Fibroblast of skin of right quadriceps (primary cell): ENCODE measurements at places on chromosomes 3 and 15.

GRCh38 chr3:140617135-140617534, 60.7 kb upstream of the TRIM42 start:
- DNase-seq = no peak

GRCh38 chr3:64176461-64176996, 48.7 kb downstream of the PRICKLE2 start:
- peak; percentile 42 for DNase-seq

- no peak for DNase-seq
These were observed 53.1 kb downstream of the BOC start for GRCh38 chr3:113264283-113265131.

- DNase-seq = no peak
These were observed 16.1 kb downstream of the TNIK start for GRCh38 chr3:171444001-171444690.

- no peak for DNase-seq
These were observed 951.6 kb downstream of the DIPK2A start for GRCh38 chr3:144923046-144923775.

GRCh38 chr3:146536681-146537080, 7.7 kb downstream of the PLSCR1 start:
- peak; percentile 25 for DNase-seq

DNA sequence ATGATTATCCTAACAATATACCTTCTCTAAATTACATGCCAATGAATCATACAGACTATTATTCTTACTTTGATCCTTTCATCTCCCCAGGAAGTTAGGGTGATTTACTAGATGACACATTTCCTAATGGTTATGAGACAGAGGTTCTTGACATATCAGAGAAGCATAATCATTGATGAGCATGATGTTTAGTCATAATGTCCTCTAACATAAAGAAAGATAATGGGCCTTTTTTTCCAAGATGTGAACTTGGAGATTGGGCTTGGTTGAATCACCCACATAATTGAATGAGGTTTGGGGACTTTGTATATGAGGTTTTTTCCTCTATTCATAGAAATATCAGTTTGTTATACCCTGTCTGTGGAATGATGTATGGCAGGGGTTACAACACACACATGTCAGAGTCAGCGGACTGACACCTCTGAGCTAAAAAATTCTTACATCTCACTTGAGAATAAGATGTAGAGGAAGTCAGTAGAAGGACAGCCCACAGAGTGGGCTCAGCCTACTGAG, 69.7 kb upstream of the DCBLD2 start:
- peak; percentile 96 for DNase-seq

DNA sequence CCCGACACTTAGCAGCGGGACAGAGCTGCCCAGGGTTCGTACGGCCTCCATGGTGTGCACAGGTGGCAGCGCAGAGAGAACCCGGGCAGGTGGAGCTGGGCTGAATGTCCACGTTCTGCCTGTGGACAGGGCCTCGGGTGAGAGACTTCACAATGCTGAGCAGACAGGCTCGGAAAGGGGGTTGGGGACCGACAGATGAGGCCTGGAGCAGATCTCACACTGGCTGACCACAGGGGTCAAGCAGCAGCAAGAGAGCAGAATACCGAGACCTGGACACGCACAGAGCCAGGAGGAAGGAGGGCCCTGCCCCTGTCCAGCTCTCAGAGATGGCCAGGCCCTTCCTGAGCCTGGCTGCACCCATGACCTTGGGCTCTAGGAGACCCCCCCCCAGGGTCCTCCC, 83.0 kb downstream of the VGLL4 start:
- DNase-seq = no peak

DNA sequence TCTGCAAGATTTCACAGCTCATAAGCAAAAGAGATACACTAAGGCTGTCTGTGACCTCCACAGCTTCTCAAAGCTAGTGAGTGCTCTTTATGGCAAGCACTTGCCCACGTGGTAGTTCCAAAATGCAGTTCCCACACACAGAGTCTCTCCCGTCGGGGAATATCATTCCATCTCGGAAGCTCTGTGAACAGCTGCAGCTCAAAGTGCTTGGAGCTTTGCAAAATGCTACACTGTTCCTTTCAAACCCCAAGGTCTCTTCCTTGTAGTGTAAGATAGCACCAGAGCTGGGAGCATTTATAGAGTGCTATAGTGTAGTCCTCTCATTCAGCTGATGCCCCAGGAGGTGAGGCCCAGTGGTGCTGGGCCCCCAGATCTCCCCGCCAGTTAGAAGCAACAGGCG, 36.1 kb downstream of the ST6GAL1 start:
- no peak for DNase-seq

GRCh38 chr3:152322756-152323155, 54.0 kb downstream of the MBNL1 start:
- no peak for DNase-seq

GRCh38 chr3:107979538-107979937, 111.3 kb downstream of the CD47 start:
- DNase-seq = no peak

DNA sequence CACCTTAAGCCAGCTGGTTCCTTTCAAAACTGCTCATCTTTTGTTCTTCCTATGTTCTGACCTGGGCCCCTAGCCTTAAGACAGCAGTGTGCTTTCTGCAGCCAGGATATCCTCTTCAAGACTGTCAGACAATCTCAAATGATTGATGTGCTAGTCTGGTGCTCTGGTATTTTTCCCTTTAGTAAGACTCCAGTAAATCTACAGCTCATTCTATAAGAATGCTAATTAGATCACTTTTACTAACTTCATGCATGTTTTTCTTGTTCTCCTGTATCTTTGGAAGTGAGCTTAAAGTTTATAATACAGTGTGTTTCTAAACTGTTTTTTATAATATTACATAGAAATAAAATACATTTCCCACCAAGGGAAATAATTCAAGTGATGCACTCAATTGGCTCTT, 220.9 kb upstream of the NANOGP8 start:
- peak; percentile 92 for DNase-seq

DNA sequence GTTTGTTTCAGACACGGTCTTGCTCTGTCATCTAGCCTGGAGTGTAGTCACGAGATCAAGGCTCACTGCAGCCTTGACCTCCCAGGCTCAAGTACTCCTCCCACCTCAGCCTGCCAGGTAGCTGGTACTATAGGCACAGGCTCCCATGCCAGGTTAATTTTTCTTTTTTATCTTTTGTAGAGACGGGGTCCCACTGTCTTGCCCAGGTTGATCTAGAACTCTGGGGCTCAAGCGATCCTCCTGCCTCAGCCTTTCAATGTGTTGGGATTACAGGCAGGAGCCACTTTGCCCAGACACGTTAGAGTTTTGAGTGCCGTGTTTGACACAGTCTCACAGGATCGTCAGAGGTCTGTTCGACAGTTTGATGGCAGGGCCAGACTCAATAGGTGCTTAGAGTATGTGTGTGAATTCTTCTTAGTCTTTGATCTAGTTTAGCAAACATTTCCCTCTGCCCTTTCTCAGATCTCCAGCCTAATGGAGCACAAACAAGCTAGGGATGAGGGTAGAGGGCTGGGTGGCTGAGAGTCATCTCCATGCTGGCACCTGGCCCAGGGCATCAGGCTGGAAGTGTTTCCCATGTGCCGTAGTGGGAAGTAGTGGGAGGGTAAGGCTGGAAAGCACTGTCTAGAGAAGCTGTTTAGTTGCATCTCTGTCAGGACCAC, 66.1 kb upstream of the DLG1 start:
- DNase-seq = no peak

- no peak for DNase-seq
These were observed 157.2 kb downstream of the TIGIT start for GRCh38 chr3:114451051-114451451.

DNA sequence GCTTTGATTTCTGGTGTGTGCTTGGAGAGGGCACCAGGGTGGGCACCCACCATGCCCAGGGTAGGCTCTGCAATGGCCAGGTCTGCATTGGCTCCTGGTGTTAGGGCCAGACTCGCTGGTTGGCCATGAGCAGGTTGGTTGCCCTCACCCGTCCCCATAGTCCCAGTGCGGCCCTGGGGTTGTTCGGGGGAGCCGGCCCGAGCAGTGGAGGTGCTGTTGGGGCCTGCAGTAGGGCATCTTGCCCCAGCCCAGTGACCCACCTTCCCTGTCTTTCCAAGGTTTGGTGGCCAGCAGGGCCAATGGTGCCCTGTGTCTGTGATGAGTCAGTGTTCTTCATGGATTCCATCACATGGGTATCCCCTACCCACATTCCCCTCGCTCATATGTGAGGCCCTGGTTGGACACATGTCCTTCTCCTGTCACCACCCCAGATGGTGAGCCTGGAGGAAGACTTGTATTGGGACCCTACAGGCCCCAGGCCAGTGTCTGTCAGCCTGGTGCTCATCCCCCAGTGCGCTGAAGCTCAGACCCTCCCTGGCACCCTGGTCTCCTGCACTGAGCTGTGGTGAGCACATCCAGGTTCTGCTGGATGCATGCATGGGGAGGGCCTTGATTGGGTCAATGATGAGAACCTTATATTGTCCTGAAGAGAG, 190.1 kb downstream of the UBE3A start:
- no peak for DNase-seq

GRCh38 chr15:51709031-51709430, 27.7 kb downstream of the SCG3 start:
- no peak for DNase-seq

GRCh38 chr3:25911525-25912295, 121.8 kb downstream of the OXSM start:
- DNase-seq = no peak

DNA sequence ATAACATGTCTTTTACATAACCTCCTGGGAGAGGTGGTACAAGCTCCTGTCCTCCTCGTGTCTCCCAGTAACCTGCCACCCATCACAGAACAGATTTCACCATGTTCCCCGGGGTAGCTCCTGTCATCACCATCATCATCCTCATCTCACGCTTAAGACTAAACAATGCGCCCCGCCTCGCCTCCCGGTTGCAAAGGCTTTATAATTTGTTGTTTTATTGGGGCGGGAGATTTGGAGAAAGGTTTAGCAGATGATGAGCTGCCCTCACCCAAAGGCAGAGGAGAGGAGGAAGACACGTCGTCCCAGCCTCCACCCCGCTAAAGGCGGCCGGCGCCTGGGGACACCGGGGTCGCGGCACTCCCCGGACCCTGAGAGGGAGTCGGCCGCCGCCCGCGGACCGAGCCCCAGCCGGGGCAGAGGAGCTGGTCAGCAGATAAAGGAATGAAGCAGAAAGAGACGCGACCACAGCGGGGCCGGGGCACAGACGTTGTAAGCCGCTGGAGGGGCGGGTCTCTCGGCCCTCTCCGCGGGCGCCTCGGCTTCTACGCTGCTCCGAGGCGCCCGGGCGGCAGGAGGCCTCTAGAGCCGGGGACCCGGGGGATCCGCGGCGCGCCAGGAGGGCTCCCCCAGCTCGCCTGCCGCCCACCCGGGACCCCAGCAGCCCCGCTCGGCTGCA, 589 bp downstream of the HERC1 start:
- DNase-seq = no peak

DNA sequence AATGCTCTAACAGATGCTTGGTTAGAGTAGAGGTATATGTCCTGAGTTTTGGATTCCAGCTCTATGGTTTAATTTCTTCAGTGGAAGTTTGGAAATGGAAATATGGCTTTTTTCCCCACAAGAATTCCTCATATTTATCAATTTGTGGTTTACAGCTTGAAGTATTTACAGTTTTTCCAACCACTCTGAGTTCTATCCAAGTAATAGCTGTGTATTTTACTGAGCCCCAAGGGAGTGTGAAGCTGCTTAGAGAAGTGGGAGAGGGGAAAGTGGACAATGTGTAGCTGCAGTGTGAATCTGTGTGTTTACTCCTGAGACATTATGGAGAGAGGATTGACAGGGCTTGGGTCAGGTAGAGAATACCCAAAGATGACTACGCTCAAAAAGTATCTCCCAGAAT, 54.5 kb downstream of the NEK11 start:
- peak; percentile 67 for DNase-seq

DNA sequence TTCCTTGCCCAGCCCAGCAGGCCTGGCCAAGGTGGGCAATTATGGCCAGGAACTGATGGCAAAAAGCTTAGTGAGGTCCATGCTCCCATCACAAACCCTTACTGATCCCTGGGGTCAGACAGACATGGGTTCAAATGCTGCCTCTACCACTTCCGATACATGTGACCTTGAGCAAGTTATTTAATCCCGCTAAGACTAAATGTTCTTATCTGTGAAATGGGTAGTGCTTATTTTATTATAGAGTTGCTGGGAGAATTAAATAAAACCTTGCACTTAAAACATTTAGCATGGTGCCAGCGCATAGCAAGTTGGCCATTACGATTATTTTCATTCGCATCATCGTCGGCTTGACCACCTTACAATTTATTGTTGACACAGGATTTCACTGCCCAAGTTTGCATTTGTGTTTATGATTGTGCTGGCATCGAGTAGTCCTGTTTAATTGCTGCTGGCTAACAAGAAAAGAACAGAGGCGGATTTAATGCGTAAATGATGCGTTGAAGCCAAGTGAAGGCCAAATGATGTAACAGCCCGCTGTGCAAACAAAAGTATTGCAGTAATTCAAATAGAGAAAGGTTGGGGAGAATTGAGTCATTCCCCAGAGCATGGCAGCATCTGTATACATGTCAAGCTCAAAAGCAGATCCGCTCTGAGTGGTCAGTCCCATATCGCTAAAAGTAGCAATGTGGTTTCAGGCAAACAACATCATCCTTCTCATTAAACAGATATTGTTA, 7.3 kb upstream of the FURIN start:
- no peak for DNase-seq

GRCh38 chr15:49718234-49718633, 97.4 kb downstream of the DTWD1 start:
- peak; percentile 28 for DNase-seq

DNA sequence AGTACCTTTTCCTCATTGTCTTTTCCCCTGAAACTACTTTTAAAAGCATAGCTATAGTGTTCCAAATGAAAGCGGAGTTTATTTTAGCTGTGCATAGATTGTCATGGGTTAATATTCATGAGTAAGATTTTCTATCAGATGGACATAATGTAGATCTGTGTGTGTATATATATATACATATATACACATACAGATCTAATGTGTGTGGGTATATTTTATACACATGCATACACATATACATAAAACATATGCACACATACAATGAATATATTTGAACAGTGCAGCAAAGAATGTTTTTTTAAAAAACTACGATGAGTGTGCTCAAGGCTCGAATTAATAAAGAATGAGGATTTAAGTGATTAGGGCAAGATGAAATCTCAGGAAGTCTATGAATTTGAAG, 328.3 kb upstream of the IL12A start:
- DNase-seq = no peak

DNA sequence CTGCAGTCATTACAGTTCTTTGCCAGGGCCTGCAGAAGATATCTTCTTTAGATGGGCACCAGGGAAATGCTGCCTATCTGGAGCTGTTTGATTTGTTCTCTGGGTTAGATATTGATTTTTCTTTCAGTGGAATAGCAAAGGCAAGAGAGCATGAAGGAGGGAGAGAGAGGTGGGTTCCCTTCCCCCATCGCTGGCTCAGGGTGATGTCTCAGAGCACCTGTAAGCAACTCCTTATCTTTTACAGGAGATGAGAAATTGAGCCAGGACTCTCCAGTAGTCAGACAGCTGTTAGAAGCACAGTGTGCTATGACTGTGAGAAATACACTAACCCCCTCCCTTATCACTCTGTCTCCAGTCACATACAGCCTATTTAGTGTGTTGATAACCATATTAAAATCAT, 89.3 kb upstream of the SLC24A5 start:
- DNase-seq = no peak
